ENCODE measurements at places on chromosomes 4 and X. TPM values are rescaled to one million over a fixed set of nuclear protein-coding genes. Genes with fewer than 3 reads are reported as not detected.
A peak's percentile ranks its signal among the peaks of the same experiment; 100 is the strongest.

IL2 gene
- not detected for total RNA-seq

- DNase-seq = no peak
Measured at GRCh38 chr4:149465955-149466354, 349.7 kb downstream of the IQCM start.

GRCh38 chr4:89119166-89119565 lies 7.8 kb downstream of the TIGD2 start:
- no peak for DNase-seq

HS3ST1 gene
- total RNA-seq = 4.7 TPM

GPR101 gene
- not detected for total RNA-seq

CAMK2D gene
- total RNA-seq = 153 TPM

GRCh38 chrX:24153178-24153795 lies 3.8 kb downstream of the ZFX start:
- DNase-seq = no peak

SYN1 gene
- total RNA-seq = 8.7 TPM

CLIC2 gene
- total RNA-seq = 21.7 TPM

GRCh38 chr4:179750374-179750773 lies 2308.1 kb upstream of the AGA start:
- DNase-seq = no peak

MAGEC1 gene
- total RNA-seq = not detected

SMR3B gene
- total RNA-seq = not detected

NDNF gene
- 2.5 TPM for total RNA-seq

DNA sequence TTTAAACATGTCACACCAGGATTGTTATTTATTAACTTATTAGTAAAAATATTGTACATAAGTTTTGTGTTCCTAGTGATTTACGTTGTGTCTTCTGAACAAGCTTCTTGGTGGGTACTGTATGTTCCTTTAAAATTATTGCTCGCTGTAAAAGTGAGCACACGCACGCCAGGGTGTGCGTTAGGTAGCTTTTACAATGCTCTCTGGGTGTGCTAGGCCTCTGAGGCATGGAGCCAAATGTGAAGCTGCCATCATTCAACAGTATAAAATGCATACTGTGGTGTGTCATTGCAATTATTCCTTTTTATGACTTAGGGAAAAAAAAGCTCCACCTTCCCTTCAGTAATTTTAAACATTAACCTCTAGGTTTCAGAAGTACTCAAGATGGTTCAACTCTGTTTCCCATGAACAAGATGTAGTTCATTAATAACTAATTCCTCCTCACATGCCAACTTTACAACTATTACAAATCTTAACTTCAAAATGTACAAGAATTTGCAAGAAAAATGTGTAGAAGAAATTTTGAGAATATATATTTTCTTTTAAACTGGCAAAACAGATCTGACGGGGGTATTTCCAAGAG lies 42.4 kb downstream of the ATOH1 start:
- DNase-seq = no peak

ART3 gene
- 95.8 TPM for total RNA-seq

GRCh38 chrX:11261260-11261659 lies 32.0 kb upstream of the AMELX start:
- no peak for DNase-seq

- DNase-seq = no peak
Measured at GRCh38 chr4:186653969-186654368, 69.7 kb downstream of the FAT1 start.

DNA sequence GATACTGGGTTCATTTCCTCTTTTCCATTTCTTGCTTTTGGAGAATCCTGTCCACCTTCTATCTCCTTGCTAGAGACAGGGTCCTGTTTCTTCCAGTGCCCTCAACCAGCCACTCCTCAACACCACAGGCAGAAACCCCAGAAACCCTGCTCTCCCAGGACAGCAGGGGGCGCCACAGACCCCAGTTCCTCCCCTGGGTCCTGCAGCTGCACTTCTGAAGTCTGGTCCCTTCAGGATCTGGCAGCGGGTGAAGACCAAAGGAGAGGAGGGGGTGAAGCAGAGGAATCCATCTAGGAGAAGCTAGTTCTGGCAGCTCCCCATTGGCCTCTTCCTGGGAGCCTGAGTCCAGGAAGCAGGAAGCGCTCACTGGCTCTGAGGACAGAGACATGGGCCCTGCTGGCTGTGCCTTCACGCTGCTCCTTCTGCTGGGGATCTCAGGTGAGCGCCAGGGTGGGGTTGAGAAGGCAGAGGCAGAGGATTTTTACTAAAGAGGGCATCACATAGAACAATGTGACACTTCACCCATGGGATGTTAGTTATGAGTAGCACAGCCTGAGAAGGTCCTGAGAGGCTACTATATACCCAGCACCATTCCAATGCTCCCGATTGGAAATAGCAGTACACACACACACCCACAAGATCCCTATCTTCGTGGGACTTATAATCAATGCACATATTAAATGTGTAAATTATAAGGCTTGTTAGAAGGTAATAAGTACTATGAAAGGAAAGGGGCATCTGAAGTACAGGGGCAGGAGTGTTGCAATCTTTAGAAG lies at the start of gene PRSS48:
PRSS48 (plus strand) TSS at position 375 of the 776 bp plus-strand sequence; CDS start at position 387, 12 bp downstream.
- DNase-seq = peak; percentile 53

DNA sequence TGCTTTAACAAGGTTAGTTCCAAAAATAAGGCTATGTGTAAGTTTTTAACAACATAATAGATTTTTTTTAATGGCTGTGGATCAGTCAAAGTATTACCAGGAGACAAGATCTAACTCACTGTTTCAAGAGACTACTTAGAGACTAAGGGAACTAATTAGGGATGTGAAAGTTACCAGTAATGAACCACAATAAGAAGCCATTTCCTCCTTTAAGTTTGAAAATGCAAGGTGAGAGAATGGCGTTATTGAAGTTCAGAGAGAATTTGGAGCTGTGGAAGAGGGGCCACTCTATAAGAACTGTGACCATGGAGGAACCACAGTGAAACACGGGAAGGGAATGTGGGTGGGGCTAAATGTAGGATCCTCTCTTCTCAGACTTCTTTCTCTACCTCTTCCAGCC lies 624.2 kb downstream of the GLUD2 start:
- DNase-seq = no peak

DNA sequence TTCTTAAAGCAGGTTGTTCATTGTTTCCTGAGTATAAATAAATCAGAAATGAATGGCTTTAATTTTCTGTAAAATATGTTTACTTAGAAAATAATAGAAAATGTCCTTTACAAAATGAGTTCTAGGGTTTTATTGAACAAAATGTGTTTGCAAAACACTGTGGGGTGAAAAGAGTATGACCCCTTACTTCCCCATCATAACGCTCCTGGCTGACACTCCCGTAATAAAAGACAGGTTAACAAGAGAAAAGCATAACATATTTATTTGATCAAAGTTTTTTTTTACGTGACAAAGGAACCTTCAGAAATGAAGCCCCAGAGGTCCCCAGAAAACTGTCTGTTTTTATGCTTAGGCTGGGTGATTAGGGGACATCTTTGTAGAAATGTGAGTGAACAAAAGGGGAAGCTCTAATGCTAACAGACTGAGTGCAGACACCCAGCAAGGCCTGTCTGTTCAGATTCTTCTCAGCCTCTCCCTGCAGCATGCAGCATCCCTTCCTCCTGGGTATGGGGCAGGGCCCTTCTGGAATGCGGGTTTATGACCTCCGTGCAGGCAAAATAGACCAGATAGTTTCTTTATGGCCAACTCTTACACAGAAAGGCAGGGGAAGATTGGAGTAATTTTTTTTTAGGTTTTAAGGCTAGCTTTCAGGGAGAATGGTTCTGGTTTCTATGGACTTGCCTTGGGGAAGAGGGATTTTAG lies 26.1 kb downstream of the ZFP42 start:
- DNase-seq = no peak

Data from right cardiac atrium (tissue), 5 donors.